ENCODE measurements at places on chromosomes 6 and 20.

DNA sequence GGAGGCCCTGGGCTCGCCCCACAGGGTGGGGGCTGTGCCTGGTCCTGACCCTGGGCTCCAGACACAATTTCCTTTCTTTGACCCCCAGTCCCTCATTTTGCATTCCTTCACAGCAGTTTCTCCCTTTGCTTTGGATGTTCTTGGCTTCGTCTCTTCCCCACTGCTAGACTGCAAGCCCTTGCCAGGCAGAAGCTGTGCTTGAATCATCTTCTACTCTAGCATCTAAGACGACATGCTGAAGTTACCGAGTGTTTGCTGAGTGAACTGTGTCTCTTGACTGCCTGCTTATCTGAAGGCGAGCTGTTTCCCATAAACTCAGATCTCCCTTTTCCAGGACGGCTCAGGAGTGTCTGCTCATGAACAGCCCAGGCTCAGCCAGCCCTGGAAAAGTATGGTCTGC lies 14.3 kb upstream of the SYNDIG1 start:
- DNase-seq: no peak

DNA sequence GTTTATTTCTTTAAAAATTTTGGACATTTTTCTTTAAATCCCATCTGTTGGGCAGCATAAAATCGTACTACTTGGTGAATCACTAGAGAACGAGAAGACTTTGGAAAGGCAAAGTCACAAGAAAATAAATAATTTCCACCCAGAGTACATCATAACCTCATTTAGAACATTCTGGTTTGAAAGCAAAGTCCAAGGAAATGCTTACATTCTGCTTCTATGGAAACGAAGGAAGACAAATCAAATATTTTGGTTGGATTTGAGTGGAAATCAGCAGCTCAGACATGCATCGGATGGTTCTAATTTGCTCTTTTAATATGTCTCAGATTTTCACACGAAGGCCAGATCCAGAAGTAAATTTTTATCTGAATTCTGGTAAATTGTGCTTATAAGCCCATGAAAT lies 60.7 kb upstream of the LTV1 start:
- DNase-seq: no peak

DNA sequence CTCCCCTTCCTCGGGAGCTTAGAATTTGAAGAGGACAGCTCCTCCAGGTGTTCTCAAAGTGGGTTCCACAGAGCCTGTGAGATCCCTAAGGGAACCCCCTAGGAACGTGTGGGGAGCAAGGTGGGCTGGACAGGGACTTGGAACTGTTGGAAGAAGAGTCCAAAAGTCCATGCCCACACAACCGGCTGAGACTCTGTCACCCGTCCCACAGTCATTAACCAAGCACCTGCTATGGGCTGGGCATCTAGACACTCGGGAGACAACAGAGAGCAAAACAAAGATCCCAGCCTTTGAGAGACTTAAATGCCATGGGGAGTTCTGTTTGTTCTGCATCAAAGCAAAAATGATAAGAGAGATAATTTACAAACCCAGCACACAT lies 51.9 kb upstream of the SAYSD1 start:
- DNase-seq: no peak

- no peak for DNase-seq
Observed at GRCh38 chr6:54107470-54108090, 3.7 kb upstream of the MLIP start.

DNA sequence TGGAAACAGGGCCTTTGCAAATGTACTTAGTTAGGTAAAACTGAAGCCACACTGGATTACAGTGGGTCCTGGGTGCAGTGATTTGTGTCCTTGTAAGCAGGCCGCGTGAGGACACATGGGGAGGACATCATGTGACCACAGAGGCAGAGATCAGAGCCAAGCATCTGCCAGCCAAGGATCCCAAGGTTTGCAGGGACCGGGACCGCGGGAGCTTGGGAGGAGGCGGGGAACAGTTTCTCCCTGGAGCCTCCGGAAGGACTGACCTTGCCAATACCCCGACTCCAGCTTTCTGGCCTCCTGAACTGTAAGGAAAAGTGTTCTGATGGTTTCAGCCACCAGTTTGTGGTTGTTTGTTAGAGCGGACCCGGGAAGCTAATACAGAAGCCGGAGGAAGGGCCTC lies 500.9 kb downstream of the PREX1 start:
- DNase-seq: no peak

- DNase-seq: no peak
Observed at GRCh38 chr6:53752440-53752839, 42.4 kb upstream of the LRRC1 start.

DNA sequence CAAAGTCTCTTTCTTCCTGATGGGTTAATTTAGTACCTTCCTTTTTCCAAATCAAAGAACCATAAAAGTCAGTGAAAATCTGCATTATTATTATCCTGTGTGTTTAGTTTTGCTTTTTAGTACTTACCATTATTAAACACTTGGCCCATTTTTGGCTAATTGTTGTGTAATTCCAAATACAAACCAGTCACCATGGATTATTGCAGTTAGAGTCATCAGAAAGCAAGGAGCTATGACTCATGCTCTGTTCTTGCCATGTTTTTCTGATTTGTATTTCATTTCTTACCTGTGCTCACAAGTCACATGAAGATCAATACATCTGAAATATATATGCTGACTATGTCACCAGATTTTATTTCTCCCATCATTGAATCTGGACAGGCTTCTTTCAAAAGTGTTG lies 31.3 kb downstream of the SLC22A3 start:
- no peak for DNase-seq

DNA sequence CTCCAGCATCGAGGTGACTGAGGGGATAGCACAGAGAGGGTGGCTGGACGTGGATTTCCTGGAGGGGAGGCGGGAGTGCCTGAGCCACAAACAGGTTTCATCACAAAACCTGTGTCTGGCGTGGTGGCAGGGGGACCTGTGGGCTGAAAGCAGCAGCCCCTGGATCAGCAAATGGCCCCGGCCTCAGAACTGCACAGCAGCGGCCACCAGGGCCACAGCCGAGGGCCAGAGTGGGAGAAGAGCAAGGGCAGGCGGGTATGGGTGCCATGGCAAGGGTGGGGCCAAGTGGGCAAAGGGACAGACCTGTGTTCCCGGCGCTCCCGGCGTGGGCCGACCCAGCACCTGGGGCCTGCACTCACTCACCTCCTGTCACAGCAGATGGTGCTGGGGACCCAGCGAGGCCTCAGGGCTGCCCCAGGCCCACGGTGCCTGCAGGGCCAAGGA lies 19.0 kb downstream of the NTSR1 start:
- DNase-seq: no peak

DNA sequence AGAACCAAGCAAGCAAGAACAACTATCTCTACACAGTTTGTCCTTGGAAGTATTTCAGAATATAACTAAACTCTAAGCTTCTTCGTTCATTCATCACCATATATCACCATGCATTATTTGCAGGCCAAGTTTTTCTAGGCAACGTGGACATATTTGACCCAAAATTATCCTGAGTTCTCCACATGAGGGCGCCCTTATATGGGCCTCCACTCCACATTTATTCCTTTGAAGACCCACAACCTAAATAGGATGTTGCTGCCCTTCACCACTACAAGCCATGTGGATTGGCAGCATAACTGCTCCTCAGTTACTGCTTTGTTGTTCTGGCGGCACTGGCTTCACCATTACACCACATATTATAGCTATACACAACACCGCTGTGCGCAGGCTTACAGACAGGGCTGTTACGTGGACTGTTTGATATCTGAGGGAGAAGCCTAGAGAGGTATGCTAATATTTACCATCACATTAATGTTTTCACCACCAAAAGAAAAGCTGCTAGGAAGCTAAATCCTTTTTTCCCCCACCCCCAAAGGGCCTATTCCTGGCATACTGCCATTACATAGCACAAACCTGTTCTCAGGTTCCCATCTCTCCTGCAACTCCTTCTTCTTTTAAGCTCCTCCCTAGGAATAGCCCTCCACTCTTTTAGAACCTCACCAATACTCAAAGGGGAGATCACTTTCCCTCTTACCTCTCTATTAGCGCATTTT lies 411.7 kb downstream of the C6orf118 start:
- DNase-seq: no peak

DNA sequence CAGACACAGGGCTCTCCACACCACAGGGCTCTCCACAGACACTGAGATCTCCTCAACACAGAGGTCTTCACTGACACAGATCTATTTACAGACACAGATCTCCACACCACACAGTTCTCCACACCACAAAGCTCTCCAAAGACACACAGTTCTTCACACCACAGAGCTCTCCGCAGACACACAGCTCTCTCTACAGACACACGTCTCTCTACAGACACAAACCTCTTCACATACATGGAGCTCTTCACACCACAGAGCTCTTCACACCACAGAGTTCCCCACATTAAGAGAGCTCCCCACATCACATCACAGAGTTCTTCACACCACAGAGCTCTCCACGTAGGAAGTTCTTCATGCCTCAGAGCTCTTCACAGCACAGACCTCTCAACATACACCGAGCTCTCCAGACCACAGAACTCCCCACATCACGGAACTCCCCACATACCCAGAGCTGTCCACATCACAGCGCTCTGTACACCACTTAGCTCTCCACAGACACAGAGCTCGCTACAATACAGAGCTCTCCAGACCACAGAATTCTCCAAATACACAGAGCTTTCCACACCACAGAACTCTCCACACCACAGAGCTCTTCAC lies 53.9 kb downstream of the ERMARD start:
- DNase-seq: no peak

DNA sequence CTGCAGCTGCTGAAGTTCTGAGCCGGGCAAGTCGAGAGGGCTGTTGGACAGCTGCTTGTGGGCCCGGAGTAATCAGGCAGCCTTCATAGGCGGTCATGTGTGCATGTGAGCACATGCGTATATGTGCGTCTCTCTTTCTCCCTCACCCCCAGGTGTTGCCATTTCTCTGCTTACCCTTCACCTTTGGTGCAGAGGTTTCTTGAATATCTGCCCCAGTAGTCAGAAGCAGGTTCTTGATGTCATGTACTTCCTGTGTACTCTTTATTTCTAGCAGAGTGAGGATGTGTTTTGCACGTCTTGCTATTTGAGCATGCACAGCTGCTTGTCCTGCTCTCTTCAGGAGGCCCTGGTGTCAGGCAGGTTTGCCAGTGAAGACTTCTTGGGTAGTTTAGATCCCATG lies 21.2 kb upstream of the MAPK13 start:
- no peak for DNase-seq

- no peak for DNase-seq
Observed at GRCh38 chr20:45347297-45347935, 808 bp downstream of the SDC4 start.

DNA sequence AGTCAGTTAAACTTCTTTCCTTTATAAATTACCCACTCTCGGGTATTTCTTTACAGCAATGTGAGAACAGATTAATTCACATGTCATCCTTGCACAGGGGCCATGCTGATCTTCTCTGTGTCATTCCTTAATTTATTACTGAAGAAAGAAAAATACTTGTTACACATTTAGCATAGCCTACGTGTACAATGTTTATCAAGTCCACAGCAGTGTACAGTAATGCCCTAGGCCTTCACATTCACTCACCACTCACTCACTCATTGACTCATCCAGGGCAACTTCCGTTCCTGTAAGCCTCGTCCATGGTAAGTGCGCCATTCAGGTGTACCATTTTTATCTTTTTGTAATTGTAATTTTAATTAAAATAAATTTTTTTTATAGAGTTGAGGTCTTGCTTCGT lies 73.6 kb downstream of the RSPH3 start:
- DNase-seq: peak; percentile 13

DNA sequence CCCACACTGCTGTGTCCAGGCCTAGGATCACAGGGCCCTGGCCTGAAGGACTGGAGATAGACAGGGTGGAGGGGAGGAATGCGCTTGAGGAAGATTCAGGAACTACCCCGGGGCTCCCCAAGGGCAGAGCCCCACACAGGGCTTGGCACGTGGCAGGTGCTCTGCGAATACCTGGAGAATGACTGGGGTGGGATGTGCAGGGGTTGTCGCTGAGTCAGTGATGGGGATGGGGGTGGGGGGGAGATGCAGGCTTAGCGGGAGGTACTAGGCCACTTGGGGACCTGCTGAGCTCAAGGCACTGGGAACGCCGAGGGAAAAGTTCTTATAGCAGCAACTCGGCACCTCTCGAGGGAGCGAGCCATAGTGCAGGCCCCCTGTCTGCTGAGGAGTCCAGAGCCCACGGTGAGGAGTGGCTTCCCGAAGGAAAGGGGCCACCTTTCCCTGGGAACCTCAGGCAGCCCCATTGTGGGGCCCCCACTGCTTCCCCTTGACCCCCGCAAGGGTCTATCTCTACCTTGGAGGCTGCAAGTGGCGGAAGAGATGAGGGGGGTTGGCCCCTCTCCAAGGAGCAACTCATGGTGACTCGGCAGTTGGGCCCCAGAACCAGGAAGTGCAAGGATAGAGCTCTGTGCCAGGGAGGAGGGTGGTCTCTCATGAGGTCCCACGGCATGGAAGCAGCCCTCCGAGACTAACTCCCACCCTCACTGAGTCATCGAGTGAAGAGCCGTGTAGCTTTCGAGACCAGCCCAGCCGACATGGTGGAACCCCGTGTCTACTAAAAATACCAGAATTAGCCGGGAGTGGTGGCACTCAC lies 33.1 kb downstream of the SRC start:
- DNase-seq: no peak

- no peak for DNase-seq
Observed at GRCh38 chr6:5783584-5784089, 223.1 kb downstream of the NRN1 start.

DNA sequence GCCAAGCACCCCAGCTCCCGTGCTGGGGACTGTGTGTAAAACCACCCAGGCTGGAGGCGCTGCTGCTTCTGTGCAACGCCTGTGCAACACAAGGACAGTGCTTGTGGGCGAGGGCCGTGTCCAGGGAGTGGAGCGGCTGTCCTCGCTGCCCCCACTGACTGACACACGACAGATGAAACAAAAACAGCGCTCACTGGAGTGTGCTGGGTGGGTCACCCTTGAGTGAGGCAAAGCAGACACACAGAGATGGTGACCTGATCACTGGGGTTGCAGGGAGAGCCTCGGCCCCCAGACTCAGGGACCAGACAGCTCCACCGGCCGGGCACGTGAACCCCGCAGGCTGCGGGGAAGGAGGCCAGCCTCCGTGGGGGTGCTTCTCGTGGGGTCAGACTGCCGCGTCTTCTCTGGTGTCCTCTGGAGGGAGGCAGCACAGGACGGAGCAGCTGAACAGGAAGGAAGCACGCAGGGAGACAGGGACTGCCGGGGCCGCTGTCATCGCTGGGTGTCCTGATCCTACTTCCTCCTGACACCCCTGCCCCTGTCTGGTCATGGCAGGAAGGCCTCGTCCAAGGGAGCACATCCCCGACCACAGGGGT lies 75.9 kb upstream of the CST7 start:
- no peak for DNase-seq

GRCh38 chr6:157732416-157733161 lies 90.5 kb upstream of the SNX9 start:
- peak; percentile 82 for DNase-seq

DNA sequence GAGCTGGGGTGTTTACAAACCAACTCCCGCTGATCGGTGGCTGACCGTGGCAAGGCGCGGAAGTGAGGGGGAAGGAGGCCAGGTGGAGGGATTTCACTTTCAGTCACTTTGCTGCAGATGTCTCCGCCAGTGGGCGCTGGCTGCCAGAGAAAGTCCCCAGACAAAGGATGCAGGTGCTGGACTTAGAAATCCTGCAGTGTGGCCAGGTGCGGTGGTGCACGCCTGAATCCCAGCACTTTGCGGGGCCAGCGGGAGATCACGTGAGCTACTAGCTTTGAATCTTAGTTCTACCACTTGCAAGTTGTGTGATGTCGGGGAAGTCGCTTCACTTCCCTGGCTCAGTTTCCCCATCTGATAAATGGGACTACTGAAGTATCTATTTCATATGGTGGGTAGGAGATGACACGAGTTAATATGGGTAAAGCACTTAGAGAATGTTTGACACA lies 180.4 kb downstream of the ZNF217 start:
- DNase-seq: peak; percentile 83

- DNase-seq: no peak
Observed at GRCh38 chr20:21520702-21521595, 7.1 kb upstream of the NKX2-2 start.
